ENCODE measurements at places on chromosomes 5 and 9. TPM values are rescaled to one million over a fixed set of nuclear protein-coding genes. Genes with fewer than 3 reads are reported as not detected.

The SET gene
- total RNA-seq: 137 TPM

The SHLD3 gene
- total RNA-seq: 2.0 TPM

The ZDHHC11 gene
- 5.6 TPM for total RNA-seq

The C8G gene
- total RNA-seq: not detected

The C5orf52 gene
- total RNA-seq: not detected

The STK32A gene
- 1.5 TPM for total RNA-seq

The ORM2 gene
- not detected for total RNA-seq

- no peak overlapping the region for H3K27ac ChIP-seq
- H3K36me3 ChIP-seq: no peaks in the 10 kb centered on the region
- H3K27me3 ChIP-seq: no peaks in the 10 kb centered on the region
- no peak for DNase-seq
- H3K4me3 ChIP-seq: no peak overlapping the region
These were observed 75.9 kb upstream of the RASGRF2 start for GRCh38 chr5:80884086-80884813.

DNA sequence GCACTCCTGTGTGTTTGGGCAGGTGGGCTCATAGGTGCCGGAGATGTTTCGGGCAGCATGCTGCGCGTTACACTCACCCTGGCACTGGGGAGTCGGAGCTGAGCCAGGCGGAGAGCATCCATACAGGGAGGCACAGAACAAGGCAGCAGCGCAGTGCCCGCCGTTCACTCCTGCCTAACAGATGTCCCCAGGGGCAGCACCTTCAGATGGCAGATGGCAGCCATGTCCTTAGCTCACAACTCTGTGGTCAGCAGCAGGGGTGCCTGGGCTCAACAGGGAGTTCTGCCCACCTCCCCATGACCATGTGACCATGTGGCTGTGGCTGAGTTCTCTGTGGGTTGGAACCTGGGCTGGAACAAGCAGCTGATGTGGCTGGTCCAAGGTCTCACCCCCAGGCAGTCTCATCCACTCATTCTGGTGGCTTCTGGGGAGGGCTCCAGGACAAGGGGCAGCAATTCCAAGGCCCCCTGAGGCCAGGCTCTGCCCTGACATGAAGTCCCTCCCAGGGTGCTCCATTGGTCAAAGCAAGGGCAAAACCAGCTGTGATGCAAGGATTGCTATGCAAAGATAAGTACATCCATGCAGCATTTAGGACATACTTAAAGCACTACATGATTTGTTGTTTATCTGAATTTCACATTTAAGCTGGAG, 64.2 kb downstream of the MRPL36 start:
- H3K27ac ChIP-seq: no peak overlapping the region
- H3K4me3 ChIP-seq: no peak overlapping the region
- no peaks in the 10 kb centered on the region for H3K27me3 ChIP-seq
- no peaks in the 10 kb centered on the region for H3K36me3 ChIP-seq
- no peaks in the 10 kb centered on the region for H3K4me1 ChIP-seq

GRCh38 chr5:107794741-107795140, 124.0 kb upstream of the EFNA5 start:
- no peaks in the 10 kb centered on the region for H3K36me3 ChIP-seq
- H3K4me1 ChIP-seq: no peaks in the 10 kb centered on the region
- no peaks in the 10 kb centered on the region for H3K27me3 ChIP-seq
- no peak overlapping the region for H3K4me3 ChIP-seq

DNA sequence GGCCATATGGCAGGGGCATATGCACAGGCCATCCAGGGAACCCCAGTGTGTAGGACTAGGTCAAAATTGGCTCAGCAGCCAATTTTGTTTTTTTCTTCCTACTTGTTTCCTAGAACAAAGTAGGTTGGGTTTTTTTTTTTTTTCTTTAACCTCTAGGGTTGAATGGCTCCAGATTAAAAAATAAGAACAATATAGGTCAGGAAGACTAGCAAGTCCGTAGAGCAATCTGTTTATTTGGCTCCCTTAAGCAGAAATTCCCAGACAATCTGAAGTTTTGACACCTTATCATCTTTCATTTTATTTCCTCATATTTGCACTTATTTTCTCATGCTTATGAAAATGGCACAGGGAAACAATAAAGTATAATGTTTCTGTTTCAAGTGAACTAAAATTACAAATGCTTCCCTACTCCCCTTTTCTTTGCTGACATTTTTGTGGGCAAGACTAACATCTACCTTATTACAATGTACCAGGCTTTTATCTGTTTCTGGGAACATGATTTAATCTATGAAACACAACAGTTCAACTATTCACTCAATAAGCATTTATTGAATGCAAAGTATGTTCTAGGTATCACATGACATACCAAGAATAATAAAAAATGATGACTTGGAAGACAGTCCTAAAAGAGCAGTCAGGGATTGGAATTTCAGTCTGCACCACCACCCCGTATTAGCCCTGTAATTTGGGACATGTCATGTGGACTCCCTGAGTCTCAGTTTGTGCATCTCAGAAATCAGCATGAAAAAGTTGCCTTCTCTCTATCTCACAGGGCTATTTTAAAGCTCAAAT, 30.5 kb downstream of the TLR4 start:
- DNase-seq: no peak
- no peaks in the 10 kb centered on the region for H3K27me3 ChIP-seq
- no peaks in the 10 kb centered on the region for H3K4me1 ChIP-seq
- H3K27ac ChIP-seq: no peak overlapping the region

DNA sequence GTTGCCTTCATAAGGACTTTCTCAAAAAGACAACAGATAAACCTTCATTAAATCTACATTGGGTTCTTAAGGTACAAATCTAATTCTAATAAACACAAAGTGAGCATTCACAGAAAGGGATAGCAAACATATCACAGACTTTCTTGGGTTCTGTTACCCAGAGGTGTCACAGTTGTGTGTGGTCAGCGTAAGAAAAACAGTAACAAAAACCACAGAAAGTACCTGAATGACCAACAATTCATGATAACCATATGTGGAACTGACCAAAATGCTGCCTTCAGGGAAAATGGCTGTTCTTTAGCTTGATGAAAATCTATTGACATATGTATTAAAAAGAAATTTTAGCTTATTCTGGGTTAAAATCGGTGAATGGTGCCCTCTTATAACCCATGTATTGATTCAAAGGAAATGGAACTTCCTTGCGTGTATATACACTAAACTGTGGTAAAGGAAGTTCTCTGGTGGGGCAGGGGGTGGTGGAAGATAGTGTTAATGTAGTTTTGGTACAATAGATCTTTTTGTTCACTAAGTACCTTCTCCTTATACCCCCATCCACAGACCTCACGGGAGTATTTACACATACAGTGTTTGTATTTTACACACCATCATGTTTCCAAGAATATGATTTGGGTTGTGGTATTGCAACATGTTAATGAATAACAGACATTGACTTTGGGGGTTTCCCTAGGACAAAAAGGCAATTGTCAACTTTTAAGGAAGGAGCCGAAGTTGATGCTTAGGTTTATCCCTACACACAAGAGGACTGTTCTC, 152.5 kb downstream of the APBA1 start:
- no peak overlapping the region for H3K27ac ChIP-seq
- H3K36me3 ChIP-seq: peaks cover 7% of the 10 kb centered on the region
- DNase-seq: no peak
- H3K4me3 ChIP-seq: no peak overlapping the region
- H3K4me1 ChIP-seq: no peaks in the 10 kb centered on the region
- no peaks in the 10 kb centered on the region for H3K27me3 ChIP-seq

DNA sequence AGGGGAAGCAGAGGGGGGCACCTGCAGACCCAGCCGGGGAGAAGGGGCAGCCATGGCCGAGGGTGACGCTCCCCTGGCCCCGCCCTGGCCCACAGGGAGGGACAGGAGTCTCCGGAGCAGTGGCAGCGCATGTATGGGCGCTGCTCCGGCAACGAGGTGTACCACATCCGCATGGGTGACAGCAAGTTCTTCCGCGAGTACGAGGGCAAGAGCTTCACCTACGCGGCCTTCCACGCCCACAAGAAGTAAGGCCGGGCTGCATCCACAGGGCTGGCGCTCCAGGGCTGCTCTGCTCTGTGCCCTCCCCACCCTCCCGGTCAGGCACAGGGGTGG, 68.2 kb downstream of the KCNT1 start:
- no peak overlapping the region for H3K4me3 ChIP-seq
- no peaks in the 10 kb centered on the region for H3K27me3 ChIP-seq
- H3K4me1 ChIP-seq: no peaks in the 10 kb centered on the region
- no peak overlapping the region for H3K27ac ChIP-seq

DNA sequence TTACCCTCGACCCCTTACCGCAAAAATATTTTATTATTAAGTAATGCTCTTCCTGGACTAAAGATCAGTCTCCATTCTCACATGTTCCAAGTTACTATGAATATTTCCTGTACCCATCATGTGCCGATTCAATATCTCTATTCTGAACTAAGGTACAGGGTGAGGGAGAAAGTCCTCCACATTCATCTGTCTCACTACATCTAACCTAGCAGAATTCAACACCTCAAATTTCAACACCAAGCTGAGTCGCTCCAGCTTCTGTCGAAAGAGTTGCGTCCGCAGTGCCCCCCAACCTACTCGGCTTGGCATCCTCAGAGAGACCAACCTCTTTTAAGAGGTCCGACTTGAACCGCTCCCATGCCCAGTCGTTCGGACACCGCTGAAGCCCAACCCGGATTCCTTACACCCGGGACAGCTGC, 1.0 kb downstream of the CERT1 start:
- peak overlapping the region; percentile 67 for H3K4me3 ChIP-seq
- H3K36me3 ChIP-seq: no peaks in the 10 kb centered on the region
- H3K27ac ChIP-seq: peak overlapping the region; percentile 91
- DNase-seq: no peak

DNA sequence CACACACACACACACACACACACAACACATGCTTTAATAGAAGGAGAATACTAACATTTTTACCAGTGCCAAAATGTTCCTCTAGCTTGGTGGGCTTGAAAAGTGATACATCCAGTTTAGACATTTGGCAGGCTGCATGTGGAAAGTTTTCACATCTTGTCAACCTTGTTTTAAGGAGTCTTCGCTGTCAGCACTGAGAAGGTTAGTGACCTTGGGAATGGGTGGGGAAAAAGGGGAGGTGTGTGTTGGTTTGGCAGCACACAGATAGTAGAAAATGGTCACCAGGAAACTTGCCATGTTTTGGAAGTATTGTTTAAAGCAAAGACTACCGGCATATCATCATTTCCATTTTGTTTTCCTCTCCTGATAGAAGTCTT, 346.5 kb upstream of the ADAMTSL1 start:
- no peaks in the 10 kb centered on the region for H3K4me1 ChIP-seq
- no peaks in the 10 kb centered on the region for H3K36me3 ChIP-seq
- no peaks in the 10 kb centered on the region for H3K27me3 ChIP-seq
- no peak overlapping the region for H3K27ac ChIP-seq
- no peak overlapping the region for H3K4me3 ChIP-seq

DNA sequence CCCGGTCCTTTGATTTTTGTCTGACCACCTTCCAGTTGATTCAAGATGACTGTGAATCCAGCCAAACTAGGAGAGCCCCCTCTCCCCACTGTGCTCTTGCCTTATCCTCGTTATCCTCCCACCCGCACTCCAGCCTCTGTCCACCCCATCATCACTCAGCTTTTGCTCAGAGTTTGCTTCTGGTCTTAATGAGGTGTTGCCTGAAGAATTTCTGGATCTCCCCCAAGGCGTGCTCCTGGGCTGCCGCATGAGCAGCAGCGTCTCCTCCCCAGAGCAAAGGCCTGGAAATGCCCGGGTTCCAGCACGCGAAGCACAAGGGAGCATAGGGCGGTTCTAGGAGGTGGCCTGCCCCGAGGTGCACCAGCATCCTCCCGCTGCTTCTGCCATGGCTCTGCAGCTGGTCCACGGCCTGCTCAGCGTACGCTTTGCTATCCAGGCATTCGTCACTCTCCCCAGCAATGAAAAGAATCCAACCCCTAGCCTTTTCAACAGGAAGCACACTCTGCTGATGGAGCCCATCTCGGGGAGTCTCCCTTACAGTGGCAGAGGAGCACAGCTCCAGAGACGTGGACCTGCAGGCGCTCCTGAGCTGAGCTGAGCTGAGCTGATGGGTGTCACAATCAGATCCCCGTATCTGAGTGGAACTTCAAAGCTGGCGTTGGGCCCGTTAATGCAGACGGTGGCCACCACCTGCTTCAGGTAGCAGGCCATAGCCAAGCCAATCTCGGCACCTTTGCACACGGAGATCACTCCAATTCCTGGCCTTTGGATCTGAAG, 50.7 kb downstream of the BAAT start:
- no peak overlapping the region for H3K4me3 ChIP-seq
- DNase-seq: no peak
- no peaks in the 10 kb centered on the region for H3K36me3 ChIP-seq
- no peaks in the 10 kb centered on the region for H3K4me1 ChIP-seq

- DNase-seq: no peak
- no peaks in the 10 kb centered on the region for H3K27me3 ChIP-seq
- H3K27ac ChIP-seq: no peak overlapping the region
- H3K4me3 ChIP-seq: no peak overlapping the region
- no peaks in the 10 kb centered on the region for H3K36me3 ChIP-seq
These were observed 640.8 kb upstream of the SGCD start for GRCh38 chr5:155686131-155686530.

GRCh38 chr5:172854451-172854871, 20.4 kb downstream of the ERGIC1 start:
- no peaks in the 10 kb centered on the region for H3K27me3 ChIP-seq
- H3K4me1 ChIP-seq: peaks cover 81% of the 10 kb centered on the region
- H3K27ac ChIP-seq: peak overlapping the region; percentile 97
- H3K4me3 ChIP-seq: no peak overlapping the region
- H3K36me3 ChIP-seq: no peaks in the 10 kb centered on the region

- no peak overlapping the region for H3K4me3 ChIP-seq
- H3K27ac ChIP-seq: no peak overlapping the region
- DNase-seq: no peak
- H3K27me3 ChIP-seq: no peaks in the 10 kb centered on the region
- no peaks in the 10 kb centered on the region for H3K36me3 ChIP-seq
These were observed 31.3 kb upstream of the IFNE start for GRCh38 chr9:21513431-21513830.

- DNase-seq: no peak
- no peak overlapping the region for H3K27ac ChIP-seq
- no peaks in the 10 kb centered on the region for H3K27me3 ChIP-seq
- H3K4me1 ChIP-seq: no peaks in the 10 kb centered on the region
- H3K36me3 ChIP-seq: no peaks in the 10 kb centered on the region
These were observed 210.4 kb upstream of the ELAVL2 start for GRCh38 chr9:24036459-24036858.

DNA sequence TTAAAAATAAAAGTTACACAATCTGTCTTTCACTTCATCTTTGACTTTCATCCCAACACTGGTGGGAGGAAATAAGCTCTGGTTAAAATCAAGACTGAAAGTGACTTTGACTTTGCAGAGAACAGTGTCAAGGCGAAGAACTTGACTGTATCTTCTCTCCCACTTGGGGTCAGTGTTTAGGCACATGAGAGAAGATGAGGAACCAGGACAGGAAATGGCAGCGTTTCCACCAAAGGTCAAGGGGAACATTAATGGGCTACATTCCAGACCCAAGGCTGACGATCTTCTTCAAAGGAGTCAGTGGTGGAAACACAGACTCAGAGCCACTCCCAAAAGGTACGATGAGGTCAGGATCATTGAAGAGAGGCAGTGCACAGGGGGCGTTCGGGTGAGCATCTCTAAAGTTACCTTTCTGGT, 409.5 kb downstream of the ARHGEF28 start:
- no peak overlapping the region for H3K4me3 ChIP-seq
- no peaks in the 10 kb centered on the region for H3K27me3 ChIP-seq
- H3K4me1 ChIP-seq: no peaks in the 10 kb centered on the region
- H3K27ac ChIP-seq: no peak overlapping the region
- no peak for DNase-seq

GRCh38 chr9:113898151-113898550, 22.0 kb downstream of the ZNF618 start:
- H3K4me1 ChIP-seq: peaks cover 16% of the 10 kb centered on the region
- no peaks in the 10 kb centered on the region for H3K36me3 ChIP-seq
- DNase-seq: no peak
- H3K27me3 ChIP-seq: no peaks in the 10 kb centered on the region
- H3K4me3 ChIP-seq: no peak overlapping the region

- H3K27me3 ChIP-seq: no peaks in the 10 kb centered on the region
- no peak overlapping the region for H3K27ac ChIP-seq
- no peaks in the 10 kb centered on the region for H3K4me1 ChIP-seq
- no peak for DNase-seq
These were observed 14.7 kb upstream of the MED27 start for GRCh38 chr9:132094314-132094791.
